ENCODE measurements at places on chromosomes 5 and 9.

- DNase-seq, result no peak
Measured at GRCh38 chr9:130990978-130991777, 17.8 kb upstream of the LAMC3 start.

DNA sequence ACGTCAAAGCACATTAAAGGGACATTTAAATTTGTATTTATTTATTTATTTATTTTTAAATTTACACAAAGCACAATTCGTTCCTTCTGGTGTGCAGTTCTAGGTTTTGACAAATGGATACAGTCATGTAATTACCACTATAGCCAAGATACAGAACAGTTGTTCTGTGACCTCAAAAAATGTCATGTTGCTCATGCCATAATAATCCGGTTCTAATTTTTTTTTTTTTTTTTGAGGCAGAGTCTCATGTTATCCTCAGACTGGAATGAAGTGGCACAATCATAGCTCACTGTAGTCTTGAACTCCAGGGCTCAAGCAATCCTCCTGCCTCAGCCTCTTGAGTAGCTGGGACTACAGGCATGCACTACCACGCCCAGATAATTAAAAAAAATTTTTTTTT lies 7.8 kb downstream of the IGFBPL1 start:
- no peak for DNase-seq

DNA sequence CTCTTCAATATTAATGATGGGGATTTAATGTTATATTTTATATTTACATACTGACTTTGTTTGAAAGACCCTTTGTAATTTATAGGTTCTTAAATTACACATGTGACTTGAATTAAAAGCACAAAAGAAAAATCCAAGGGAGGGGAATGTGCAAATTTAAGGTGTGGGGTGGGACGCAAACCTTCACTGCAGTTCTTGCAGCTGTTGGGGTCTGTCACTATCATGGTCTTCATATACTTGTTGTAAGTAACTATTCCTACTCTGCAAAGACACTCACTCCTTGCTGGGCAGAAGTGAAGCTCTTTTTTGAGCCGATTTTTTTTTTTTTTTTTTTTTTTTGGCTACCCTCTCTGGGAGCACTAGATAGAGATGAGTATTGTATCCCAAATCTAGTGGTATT lies 505.3 kb downstream of the ARHGEF28 start:
- DNase-seq, result no peak

DNA sequence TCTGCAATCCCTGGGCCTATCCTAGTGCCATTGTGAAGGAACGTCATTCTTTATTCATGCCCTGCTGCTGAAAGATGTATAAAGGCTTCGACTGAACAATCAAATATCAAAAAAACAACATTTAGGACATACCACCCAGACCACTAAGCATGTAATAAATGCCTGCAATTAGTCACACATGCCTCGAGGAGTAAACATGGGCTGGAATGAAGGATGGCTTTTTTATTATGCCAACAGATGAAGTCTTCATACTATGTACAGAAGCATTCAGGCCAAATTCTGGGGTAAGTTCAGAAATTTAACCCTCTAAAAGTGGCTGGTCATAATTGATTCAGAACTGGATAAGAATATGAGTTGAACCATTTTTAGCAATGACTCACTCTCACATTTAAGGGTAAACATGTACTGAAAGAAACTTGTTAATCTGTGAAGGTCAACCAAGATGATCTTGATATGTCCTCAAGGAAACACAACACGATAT lies 38.1 kb downstream of the FAM240B start:
- no peak for DNase-seq

DNA sequence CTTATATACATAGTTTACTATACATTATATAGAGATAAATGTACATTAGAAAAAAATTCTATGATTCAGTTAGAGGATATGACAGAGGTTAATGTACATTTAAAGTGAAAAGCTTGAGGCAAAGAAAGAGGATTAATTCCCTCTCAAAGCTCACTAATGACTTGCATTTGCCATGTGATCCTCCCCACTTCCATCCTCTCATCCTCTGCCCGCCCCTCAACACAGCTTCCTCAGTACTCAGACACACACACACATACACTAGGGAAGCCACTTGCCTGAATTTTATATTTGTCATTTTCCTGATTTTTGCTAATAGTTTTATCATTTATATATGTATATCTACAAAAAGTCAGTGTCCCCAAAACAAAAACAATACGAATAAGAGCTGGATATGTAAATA lies 764.5 kb downstream of the EFNA5 start:
- no peak for DNase-seq

- peak; percentile 12 for DNase-seq
Measured at GRCh38 chr5:143121135-143121475, 282.4 kb downstream of the NR3C1 start.

DNA sequence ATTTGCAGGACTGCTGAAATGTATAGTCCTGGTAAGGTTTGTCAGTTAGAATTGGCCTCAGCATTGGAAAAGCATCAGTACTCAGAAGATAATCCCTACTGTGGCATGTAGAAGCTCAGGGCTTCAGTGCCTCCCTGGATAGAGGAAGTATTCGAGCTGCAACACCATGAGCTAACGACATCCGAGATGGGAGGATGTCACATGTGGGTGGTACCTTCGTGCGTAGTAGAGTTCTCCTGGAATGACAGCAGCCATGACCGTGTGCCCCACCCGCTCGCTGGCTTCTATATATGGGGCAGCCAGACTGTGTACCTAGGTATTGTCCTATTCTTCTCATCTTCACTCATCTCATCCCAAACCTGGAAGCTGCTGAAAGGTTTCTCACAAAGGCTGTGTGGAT lies 345.8 kb upstream of the KLF9 start:
- DNase-seq, result no peak

- DNase-seq, result no peak
Measured at GRCh38 chr9:122172131-122172530, 12.4 kb downstream of the MORN5 start.

DNA sequence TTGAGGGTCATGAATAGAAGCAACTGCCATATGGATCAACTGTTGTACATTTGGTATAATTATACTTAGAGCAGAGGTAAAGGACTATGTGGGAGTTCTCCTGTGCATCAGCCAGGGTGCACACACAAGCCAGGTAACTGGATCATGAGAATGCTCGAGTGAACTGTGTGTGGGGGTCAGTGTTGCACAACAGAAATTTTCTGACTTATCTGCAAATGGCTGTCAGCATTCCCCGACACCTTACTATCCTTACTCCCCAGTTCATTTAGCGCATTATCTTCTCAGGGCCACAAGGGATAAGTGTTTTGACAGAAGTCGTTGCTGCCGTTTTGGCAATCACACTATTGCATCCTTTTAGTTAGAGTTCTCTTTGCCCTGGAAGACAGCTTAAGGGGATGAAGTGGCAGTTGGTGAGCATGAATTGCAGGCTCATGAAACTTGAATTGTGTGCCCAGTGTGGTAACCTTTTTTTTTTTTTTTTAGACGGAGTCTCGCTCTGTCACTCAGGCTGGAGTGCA lies 1.7 kb downstream of the CANX start:
- DNase-seq, result no peak

- DNase-seq, result no peak
Measured at GRCh38 chr9:17906176-17906840, 327.4 kb downstream of the SH3GL2 start.

Data from iPS DF 19.7 (cell line).